ENCODE measurements at places on chromosomes 2 and 18.

DNA sequence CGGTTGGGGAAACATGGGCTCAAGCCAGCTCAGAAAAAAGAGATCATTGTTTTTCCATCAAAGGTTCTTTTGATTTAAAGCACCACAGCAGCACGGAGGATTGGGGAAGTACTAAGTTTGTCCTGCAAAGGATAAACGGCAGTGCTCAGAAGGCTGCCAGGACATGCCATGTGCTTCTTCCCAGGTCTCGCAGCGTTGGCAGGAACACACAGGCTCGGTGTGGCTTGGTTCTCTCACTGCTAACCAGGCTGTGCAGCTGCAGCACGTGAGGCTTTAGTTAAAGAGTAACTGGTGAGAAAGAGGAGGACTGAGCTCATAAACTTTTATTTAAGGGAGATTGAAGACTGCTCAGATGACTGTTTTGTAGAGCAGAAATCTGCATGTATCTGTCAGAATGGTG lies 264.3 kb downstream of the TSN start:
- no peak for DNase-seq

DNA sequence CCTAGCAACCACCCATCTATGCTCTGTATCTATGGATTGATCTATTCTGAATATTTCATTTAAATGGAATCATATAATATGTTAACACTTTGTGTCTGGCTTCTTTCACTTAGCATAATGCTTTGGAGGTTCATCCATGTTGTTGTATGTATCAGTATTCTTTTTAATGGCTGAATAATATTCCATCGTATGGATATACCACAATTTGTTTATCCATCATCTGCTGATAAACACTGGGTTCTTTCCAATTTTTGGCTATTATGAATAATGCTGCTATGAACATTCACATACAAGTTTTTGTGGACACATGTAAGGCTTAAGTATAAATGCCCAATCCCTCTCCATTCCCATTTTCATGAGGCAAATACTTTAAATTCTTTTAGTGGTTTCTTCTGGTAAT lies 52.9 kb downstream of the MRPL33 start:
- no peak for DNase-seq

DNA sequence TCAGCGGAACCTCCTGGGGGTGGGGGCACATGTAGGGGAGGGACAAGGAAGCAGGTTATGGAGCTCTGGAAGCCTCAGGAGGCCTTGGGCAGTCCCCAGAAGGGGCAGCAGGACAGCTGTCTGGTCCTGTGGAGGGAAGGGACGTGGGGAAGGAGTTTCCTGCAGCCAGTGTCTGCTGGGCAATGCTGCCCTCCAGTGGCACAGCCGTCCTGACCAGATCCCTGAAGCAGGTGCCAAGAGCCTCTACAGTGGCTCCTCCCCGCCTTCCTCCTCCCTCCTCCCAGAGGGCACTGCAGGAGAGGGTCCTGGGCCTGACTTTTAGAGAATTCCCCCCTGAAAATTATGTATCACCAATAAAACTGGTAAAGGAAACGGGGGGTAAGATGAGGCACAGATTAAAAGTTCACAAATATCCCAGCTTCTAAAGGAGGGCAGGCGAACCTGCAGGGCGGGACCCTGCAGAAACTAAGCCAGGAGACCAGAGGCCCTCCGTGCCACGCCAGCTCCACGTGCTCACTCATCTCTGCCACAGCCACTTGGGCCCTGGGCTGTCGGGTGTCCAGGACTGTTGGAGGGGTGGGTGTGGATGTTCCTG lies 258.5 kb downstream of the TWIST2 start:
- DNase-seq = peak; percentile 81

DNA sequence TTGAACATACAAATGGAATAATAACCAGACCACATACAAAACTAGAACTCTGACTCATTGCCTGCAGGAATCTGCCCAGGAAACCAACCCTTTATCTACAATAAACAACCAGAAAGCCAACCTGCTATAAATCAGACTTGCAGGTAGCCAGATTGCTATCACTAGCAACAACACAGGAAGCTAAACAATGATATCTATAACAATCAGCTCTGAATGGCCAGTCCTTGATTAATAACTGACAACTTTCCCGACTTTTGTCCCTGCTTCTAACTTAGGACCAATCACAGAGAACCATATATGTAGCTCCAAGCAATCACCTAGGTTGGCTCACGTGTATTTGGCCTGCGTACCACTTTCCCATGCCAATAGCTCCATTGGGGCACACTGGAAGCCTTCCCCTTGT lies 470.8 kb downstream of the RIT2 start:
- DNase-seq = no peak

- DNase-seq = no peak
These were observed 13.7 kb upstream of the FHL2 start for GRCh38 chr2:105412584-105412983.

Data from iPS-NIHi11 (cell line).